ENCODE measurements at places on chromosomes 6 and 20. TPM values are rescaled to one million over a fixed set of nuclear protein-coding genes. Genes with fewer than 3 reads are reported as not detected.

DNA sequence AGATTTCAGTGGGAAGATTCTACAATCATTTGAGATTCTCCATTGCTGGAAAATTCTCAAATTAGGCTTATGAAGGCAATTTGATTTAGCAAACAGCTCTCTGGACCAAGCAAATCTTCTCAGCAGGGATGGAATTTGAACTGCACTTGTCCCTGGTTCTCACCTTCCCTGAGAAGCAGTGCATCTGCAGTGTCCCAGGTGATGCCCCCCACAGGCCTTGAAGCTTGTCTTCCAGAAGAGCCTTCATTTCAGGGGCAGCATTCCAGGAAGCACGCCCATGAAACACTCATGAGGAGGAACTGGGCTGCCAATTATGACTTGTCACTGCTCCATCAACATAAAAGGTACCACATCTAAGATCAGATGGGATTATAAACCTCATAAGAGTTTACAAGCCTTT lies 82.8 kb upstream of the HDAC2 start:
- DNase-seq = no peak

DNA sequence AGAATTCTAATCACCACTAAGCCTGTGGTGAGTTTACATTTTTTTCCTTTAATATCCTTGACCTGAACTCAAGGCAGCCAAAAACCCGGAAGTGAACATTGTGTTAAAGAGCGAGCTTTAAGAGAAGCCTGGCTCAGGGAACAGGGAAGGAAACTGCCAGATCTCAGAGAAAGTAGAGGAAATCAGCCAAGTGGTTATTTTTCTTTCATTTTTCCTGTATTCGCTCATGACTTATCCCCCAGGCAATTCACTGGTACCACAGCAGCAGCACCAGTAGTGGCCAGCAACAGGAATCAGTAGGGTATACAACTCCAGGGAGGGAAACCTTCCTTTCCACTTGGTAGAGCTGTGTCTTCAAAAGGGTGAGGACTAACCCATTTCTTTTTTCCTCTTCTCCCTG lies 89.6 kb upstream of the HMGCLL1 start:
- DNase-seq = no peak

DNA sequence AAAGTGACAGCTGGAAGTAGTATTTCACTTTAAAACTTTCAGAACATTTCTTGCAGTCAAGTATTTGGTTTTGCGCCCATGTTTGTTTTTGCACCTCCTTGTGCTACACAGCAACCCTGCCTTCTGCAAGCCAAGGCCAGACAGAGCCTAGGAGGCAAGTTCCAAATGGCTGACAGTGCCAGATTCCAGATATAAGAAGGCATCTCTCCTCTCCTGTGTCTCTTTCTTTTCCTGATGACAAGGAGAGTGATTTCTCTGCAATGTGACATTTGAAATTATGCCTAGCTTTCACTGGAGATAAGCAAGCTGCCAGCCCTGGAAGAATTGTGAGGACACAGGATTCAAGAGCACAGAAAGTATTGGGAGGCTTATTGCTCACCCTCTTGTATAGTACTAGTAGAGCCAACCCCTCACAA lies 149.1 kb upstream of the TENT5A start:
- peak; percentile 66 for DNase-seq

GRCh38 chr6:85344996-85345395 lies 104.9 kb upstream of the NT5E start:
- DNase-seq = no peak

The SNX5 gene
- total RNA-seq = 39.9 TPM

The FRK gene
- 7.5 TPM for total RNA-seq

The SLC35D3 gene
- not detected for total RNA-seq
